T1000 (cell line): ENCODE measurements at places on chromosomes 5 and 9.
A peak's percentile ranks its signal among the peaks of the same experiment; 100 is the strongest.

DNA sequence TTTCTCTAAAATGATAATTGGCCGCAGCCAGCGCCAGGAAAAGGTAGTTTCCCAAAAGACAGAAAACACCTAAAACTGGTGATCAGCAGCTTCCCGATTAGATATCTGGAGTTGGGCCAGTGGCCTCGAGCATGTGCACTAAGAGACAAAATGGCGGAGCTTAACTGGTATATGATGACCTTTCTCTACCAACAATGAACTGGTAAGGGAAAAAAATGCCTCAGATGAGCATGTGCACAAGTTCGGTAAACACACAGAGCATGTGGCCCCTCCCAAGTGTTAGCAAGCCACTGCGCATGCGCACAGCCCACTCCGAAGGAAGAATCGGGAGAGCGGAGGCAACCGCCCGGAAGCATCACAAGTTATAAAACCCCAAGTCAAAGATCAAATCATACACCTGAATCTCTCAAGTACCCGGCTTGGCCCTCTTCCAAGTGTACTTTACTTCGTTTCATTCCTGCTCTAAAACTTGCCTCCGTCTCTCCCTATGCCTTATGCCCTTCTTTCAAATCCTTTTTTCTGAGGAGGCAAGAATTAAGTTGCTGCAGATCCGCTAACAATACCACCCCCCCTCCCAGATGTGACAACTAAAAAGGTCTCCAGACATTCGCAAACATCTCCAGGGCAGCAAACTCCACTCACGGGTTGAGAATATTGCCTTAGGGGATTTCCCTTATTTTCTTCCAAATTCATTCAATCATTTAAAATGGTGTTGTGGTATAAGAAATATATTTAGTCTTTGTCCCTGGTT, 15.0 kb upstream of the PTBP3 start:
- peak; percentile 39 for DNase-seq

DNA sequence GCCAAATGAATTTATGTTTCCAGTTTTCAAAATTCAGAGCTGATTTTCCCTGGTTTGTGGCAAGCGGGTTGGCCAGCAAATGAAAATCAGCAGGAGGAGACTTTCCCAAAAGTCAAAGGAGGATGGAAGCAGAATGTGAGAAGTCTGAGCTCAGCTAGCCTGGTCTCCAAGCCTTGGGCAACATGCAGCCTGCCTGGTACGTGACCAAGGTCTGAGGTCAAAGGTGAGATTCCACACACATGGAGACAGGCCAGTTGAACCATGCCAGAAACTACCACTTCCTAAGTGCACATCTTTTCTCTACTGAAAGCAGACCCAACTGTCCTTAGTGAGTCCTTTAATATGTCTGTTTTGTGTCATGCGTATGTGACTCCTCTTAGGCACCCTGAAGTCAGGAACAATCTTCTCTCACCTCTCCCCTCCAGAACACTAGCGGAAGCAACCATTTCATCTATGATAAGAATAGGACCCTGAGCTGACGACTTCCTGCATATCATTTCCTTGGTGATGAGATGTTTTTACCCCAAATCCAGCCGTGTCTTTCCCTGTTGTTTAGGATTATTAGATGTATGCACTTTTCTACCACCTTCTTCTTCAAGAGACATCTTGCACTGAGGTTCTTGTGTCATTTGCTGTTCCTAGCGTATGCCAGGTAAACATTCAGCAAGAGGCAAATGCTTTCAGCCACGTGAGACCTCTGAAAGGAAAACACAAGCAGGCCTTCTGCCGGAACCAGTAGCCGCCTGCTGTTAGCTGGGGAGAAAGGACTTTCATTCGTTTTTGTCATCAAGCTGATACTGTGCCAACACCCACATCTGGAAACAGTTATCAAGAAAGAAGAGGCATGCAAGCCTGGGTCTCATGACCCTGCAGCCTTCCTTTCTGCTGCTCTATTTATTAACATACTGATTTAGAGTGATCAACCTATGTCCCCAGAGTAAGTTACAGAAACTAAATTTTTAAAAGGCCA, 9.7 kb upstream of the TGFBI start:
- peak; percentile 21 for DNase-seq

DNA sequence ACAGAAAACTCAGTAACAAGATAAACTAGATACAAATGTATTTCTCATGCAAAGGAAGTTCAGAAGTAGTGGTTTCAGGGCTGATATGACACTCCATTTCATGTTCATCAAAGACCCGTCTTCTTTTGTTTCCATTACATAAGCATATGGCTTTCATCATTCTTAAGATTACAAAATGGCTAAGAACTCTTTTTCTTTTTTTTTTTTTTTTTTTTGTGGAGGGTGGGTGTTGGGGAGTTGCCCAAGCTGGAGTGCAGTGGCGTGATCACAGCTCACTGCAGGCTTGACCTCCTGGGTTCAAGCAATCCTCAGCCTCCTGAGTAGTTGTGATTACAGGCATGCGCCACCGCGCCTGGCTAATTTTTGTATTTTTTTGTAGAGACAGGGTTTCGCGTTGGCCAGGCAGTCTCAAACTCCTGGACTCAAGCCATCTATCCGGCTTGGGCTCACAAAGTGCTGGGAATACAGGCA, 22.0 kb upstream of the PTBP3 start:
- no peak for DNase-seq

- no peak for DNase-seq
Measured at GRCh38 chr9:137556069-137556838, 4.6 kb downstream of the MRPL41 start.

DNA sequence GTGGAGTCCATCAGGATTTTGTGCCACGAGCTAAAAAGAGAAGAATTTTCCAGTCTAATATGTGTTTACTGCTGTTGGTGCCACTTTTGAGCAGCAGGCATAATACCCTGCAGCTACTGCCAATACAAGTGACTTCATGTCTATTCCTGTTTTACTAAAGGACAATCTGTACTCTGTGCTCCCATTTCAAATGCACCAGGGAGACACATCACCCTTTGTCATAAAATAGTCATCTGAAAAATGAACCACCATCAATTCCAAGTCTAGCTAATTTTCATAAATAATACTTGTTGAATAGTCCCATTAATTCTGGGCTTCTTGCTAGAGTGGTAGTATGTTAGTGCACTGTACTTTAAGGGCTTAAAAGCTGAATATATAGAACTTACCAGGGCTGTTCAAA, 8.9 kb upstream of the PKD2L2 start:
- DNase-seq, result no peak

DNA sequence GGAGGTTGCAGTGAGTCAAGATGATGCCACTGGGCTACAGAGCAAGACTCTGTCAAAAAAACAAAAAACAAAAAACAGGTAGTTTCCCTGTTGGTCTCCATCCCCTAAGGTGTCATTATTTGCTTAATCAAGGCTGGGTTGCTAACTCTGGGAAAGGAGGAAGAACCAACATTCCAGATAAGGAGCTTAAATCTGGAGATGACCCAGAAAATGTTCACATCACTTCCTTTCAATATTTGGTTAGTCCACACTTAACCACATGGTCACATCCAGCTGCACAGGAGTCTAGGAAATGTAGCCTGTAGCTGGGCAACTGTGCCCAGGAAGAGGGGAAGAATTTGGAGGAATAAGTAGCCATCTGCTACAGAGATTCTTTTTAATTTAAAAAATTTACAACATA, 25.9 kb upstream of the MEGF9 start:
- DNase-seq, result no peak

DNA sequence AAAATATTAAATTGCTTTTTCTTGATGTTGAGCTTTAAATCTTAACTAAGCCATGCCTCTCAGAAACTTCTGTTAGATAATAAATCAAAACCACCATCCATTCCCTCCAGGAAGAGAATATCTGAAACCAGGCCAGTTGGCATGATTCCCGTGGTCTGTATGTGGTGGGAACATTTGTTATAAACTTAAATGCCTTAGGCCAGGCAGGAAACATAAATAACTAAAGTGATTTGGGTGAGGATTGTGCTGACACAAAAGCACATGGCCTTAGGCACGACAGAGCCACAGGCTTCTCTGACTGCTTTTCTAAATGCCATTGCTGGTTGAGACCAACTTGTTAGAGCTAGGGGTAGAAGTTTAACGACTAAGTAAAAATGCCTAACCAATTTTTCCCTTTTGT, 255.9 kb downstream of the GABRG2 start:
- peak; percentile 44 for DNase-seq

DNA sequence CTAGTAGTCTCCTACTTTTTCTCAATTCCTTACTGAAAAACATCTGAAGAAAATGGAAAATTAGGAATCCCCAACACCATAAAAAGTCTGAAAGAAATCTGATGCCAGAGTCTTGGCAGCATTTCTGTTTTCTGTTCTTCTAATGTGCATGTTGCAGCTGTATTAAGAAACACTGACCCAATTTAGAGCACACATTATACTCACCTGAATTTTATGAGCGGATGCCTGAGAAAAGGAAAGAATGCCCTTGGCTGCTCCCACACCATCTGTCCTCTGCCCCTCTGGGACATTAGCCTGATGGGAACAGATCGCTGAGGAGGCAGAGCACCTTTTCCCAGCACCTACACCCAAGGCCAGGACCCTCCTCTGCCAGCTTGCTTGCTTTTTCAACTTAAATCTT, 14.1 kb upstream of the ANP32B start:
- no peak for DNase-seq

DNA sequence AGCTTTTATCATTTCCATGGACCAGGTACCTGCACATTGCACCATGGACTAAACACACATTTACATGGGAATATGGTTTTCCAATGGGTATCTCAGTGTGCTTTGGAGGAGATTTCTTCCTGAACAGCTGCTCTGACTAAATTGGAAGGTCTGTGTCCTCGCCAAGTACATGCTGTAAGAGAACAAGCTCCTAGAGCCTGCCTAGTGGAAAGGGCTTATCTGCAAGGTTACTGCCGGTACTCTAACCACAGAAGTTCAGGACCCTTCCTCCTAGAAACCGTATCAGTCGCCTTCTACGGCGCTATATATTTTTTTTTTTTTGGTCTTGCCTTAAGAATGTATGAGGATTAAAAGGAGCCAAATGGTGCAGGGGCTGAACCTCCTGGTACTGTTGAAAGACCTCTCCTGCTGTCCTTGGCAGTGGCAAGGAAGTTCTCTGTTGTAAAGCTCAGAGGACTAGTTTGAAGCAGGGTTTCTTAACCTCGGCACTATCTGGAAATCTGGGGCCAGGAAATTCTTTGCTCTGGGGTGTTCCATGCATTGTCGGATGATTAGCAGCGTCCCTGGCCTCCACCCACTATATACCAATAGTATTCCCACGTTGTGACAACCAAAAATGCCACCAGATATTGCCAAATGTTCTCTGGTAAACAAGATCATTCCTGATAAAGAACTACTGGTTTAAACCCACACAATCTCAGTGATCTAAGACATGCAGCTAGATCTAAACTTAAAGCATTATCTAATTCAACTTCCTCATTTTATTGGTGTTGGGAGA, 107.4 kb downstream of the FBXO38 start:
- DNase-seq, result no peak

- DNase-seq, result no peak
Measured at GRCh38 chr5:36364473-36364872, 62.8 kb upstream of the RANBP3L start.

GRCh38 chr5:172648755-172649154, 7.7 kb downstream of the NEURL1B start:
- DNase-seq, result no peak

- DNase-seq, result no peak
Measured at GRCh38 chr5:170571875-170572852, 68.3 kb downstream of the KCNIP1 start.

DNA sequence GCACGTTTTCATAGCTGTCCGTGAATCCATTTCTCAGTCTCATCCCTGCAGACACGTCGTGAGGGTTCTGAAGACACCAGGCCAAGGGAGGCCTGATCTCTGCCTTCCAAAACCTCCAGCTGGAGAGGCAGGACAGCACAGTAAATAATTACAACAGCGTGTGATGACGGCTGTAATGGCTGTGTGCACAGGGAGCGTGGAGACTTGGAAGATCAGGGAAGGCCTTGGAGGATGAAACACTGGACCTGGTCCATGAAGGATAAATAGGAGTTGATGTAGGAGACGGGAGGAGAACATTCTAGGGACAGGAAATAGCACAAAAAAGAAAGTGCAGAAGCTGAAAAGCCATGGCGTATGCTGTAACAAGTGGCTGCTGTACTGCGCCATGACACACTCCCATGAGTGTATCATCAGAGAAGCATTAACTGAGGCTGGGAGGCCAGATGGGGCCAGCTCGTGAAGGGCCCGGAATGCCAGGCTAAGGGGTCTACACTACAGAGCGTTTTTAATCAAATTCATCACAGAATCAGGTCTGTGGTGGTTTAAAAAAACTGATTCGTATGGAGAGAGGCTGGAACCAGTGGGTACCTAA, 97.2 kb downstream of the CRB2 start:
- DNase-seq, result no peak

- DNase-seq, result no peak
Measured at GRCh38 chr9:4923580-4924544, 61.2 kb upstream of the JAK2 start.

- DNase-seq, result no peak
Measured at GRCh38 chr9:131969469-131969989, 110.1 kb downstream of the MED27 start.

- DNase-seq, result no peak
Measured at GRCh38 chr9:74334271-74334670, 162.9 kb upstream of the RORB start.
